GM04504 (cell line): ENCODE measurements at places on chromosomes 4 and X.
A peak's percentile ranks its signal among the peaks of the same experiment; 100 is the strongest.

- peak; percentile 22 for DNase-seq
Measured at GRCh38 chrX:66163849-66164411, at the start of gene HEPH. Gene HEPH (plus strand): TSS chrX:66164247. CDS start chrX:66170571, 6,324 bp downstream.

GRCh38 chr4:109334129-109335105 lies 32.0 kb upstream of the COL25A1 start:
- DNase-seq, result no peak

GRCh38 chrX:26871967-26872366 lies 591.2 kb downstream of the PPP4R3C start:
- no peak for DNase-seq

DNA sequence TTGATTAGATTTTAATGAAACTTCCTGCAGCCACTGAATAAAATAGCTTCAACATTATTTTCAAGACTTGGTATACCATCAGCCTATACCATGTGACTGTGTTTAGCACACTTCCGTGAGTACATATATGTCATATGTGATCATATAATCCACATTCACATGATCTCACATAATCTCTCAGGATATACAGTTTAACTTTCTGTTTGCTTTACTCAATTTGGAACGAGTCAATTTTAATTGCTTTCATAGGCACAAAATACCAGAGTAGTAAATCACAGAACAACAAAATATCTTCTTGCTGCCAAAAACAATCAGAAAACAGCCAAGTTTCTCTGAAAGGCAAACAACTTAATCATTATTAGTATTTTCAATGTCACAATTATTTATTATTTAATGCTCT lies 731.1 kb upstream of the DIAPH2 start:
- no peak for DNase-seq

DNA sequence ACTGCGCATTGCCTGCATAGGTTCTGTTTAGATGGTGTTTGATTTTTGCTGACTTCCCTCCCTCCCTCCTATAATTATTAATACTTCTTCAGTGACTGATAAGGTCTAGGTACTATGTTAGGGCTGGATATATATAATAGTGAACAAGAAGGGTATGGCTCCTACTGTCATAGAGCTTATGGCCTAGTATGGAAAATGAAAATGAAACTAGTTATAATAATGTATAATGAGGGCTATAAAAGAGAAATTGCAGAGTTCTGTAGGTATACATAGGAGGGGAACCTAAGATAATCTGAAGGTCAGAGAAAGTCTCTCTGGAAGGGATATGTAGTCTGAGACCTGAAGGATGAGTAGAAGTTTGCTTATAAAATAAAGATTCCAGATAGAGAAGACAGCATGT lies 102.1 kb downstream of the DCK start:
- DNase-seq, result no peak

DNA sequence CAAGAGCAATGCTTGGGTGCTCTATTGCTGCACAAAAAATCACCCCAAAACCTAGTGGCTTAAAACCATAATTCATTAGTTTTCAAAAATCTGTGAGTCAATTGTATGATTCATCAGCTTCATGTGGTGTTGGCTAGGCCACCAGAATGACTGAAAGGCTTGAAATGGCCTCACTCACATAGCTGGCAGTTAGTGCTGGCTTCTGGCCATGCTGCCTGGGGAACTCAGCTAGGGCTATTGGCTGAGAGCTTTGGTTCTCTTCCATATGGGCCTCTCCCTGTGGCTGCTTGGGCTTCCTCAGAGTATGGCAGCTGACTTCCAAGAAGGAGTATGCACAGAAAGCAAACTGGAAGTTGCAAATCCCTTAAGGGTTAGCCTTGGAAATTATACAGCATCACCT lies 3.1 kb upstream of the MTMR1 start:
- peak; percentile 82 for DNase-seq

DNA sequence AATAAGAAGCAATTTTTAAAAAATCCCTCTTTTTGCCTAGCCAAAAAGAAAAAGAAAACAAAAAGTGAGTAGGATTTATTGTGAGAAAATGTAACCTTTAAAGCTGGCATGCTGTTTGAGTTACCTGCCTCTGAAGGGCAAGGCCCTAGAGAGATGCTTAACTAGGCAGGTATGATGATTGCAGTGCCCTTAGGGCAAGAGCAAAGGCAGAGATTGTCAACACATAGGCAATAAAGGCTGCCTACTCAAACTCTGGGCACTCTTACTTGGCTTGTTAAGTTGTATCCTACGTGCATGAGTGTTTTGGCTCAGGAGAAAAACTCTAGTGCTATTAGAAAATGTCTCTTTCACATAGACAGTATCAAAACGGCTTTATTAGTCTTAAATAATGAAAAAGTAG lies 306.0 kb downstream of the RPA4 start:
- no peak for DNase-seq

- peak; percentile 6 for DNase-seq
Measured at GRCh38 chrX:23554304-23554703, 113.0 kb upstream of the PRDX4 start.

- DNase-seq, result no peak
Measured at GRCh38 chr4:109671350-109671749, 31.9 kb downstream of the CASP6 start.

DNA sequence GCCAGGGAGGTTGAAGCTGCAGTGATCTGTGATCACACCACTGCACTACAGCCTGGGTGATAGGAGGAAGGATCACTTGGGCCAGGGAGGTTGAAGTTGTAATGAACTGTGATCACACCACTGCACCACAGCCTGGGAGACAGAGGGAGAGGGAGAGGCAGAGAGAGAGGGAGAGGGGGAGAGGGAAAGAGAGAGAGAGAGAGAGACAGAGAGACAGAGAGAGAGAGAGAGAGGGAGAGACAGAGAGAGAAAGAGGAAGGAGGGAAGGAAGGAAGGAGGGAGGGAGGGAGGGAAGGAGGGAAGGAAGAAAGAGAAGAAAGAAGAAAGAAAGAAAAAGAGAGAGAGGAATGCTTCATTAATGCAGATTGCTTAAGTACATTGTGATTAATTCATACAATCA lies 15.2 kb upstream of the MAP9 start:
- DNase-seq, result no peak

GRCh38 chr4:31069151-31069550 lies 349.0 kb downstream of the PCDH7 start:
- DNase-seq, result no peak

- peak; percentile 80 for DNase-seq
Measured at GRCh38 chr4:168304744-168305459, 13.7 kb downstream of the DDX60 start.

- DNase-seq, result no peak
Measured at GRCh38 chrX:39331082-39331704, 529.9 kb downstream of the MID1IP1 start.

- DNase-seq, result peak; percentile 75
Measured at GRCh38 chrX:24148535-24149350, 786 bp upstream of the ZFX start.

- no peak for DNase-seq
Measured at GRCh38 chr4:114323841-114324240, 274.8 kb upstream of the UGT8 start.

- no peak for DNase-seq
Measured at GRCh38 chrX:68703369-68703768, 55.9 kb downstream of the STARD8 start.

- no peak for DNase-seq
Measured at GRCh38 chrX:65740909-65741308, 73.5 kb downstream of the MSN start.

DNA sequence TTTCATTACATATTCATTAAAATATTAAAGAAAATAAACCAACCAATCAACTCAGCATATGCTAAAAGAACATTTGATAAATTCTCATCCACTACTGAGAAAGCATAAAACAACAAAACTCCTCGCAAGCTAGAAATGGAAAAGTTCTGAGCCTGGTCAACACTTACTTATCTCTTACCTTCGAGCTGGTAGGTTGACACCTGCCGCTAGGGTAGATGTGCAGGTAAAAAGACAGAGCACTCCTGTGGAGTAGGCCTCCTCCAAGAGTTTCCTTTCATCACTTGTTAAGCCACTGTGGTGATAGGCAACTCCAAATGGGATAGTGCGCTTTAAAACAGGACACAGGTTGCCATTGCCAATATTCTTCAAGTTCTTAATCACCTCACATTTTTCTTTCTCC lies 18.9 kb downstream of the HELQ start:
- no peak for DNase-seq

DNA sequence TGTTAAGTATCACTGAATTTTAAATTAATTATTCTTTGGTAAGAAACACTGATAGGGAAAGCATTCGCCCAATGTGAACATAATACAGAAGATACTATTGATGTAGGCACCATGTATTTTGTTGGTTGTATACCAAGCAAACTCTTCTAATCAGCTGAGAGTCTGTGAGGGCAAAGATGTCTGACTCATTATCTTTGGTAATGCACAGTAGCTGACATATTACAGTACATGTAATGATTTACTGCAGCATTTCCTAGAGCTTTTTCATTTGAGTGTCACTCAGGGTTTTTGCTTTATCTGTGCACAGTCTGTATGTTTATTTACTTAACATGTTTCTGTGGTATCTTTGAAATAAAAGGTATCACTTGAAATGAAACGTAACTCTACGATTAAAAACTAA lies 49.2 kb downstream of the CENPVL3 start:
- DNase-seq, result no peak

- no peak for DNase-seq
Measured at GRCh38 chrX:39758791-39759525, 338.8 kb downstream of the BCOR start.

DNA sequence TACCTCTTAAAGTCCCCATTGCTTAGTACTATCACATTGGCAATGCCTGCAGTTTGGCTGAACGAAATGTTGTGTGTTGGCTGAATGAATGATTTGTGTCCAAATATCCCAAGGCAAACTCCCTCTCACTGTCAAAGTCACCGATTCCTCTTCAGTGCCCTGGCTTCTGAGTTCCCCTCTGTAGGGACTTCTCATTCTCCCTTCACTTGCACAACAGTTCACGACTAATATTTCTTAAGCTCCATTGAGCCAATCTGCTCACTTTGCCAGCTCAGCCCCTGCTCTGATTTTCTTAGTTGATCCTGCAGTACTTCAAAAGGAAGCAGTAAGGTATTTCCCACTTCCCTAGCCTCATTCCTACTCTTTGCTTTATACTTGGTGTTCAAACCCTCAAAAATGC lies 21.9 kb upstream of the PACRGL start:
- DNase-seq, result no peak

DNA sequence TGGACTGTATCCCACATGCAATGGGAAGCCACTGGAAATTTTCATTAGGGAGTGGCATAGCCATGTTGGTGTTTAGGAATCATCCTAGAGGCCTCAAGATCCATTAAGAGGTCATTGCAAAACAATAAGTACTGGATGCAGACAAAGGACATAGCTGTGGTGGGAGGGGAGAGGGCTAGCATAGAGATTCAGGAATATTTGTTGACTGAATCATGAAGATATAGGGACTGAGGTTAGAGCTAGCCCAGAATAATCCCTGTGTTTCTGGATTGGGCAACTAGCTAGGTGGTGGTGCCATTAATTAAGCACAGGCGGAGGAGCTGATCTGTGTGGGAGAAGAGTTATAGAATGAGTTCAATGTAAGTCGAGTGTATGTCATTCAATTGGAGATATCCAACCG lies 135.0 kb downstream of the RAB28 start:
- no peak for DNase-seq

DNA sequence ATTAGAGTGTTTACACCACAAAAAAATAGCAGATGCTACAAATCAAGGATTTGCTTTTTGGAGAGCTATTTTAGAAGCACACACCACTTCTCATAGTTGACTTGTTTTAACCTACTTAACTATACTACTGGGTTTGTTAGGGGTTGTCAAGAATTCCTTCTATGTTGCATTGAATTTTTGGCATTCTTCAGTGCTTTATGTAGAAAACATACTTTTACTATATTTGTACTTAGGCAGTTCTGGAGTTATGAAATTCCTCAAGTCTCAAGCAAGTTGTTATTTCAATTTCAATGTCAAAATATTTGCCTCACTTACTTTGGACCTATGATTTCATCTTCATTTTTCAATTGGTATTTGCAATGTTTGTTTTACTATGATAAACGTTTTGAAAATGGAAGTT lies 449.6 kb downstream of the GLUD2 start:
- DNase-seq, result no peak

DNA sequence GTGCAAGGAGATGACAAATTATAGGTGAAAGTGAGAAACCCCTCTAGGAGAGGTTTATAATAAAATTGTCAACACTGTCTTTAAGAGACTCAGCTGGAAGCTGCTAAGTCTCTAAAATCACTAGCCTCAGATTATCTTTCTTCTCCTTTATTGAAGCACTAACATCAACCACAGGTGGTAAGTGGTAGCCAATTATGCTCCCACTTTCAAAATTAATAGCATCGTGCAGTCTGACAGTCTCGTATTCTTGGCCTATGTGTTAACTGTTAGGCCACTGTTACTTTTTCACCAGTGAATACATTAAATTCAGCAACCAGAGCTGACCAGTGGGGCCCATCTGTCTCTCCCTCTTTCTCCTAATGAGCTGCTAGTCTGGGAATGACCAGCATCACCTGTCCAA lies 674.1 kb downstream of the RAPGEF2 start:
- DNase-seq, result no peak

GRCh38 chr4:83230928-83231327 lies 53.7 kb downstream of the COQ2 start:
- DNase-seq, result no peak

DNA sequence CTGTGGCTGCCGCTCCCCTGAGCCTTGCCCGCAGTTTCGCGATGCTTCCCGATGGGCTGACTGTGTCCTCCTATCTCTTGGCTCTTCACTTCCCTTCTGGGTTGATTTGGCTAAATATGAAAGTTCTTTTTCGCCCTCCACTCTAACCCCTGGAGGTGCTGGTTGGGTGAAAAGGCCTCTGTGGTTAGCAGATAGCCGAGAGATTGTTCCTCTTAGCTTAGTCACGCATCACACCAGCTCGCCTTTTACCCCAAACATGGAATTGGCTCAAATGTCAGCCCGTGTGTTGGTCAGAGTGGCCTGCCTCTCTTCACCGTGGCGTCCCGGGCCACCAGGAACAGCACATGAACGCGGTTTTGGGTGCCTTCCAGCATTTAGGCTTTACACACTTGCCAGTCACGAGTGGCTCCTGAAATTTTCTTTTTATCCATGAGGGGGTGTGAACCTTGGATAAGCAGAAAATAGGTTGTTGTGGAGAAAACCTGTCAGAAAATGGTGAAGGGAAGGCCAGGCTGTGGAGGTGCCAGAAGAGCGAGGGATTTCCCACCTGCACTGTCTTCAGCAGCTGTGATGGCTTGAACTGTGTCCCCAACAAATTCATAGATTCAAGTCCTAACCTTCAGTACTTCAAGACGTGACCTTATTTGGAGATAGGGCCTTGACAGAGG lies 8.9 kb downstream of the CLCN4 start:
- DNase-seq, result no peak

GRCh38 chr4:70737006-70737405 lies 15.2 kb downstream of the RUFY3 start:
- DNase-seq, result no peak
